Astrocyte (in vitro differentiated cells and primary cell): ENCODE measurements at places on chromosomes 4 and X.
A peak's percentile ranks its signal among the peaks of the same experiment; 100 is the strongest.

DNA sequence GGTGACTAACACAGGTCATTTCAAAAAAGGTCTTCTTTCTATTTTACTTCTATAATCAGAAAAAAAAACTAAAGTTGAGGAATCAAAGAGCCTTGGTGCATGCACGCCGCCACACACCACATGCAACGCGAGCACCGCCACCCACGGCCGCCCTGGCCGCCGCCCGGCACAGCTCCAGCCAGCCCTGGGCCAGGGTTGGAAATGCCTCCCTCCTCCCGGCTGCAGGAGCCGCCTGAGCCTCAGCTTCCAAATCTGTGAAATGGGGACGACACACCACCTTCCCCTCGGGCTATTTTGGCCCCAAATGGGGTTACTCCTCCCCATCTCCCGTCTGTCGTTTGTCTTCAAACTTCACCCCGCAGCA, 39.7 kb upstream of the MAN2B2 start:
- H3K4me3 ChIP-seq: no peak overlapping the region
- no peak for DNase-seq
- peaks cover 2% of the 10 kb centered on the region for H3K27me3 ChIP-seq
- H3K27ac ChIP-seq: no peak overlapping the region
- H3K4me1 ChIP-seq: no peaks in the 10 kb centered on the region
- H3K36me3 ChIP-seq: no peaks in the 10 kb centered on the region

GRCh38 chrX:39840133-39840532, 257.6 kb downstream of the BCOR start:
- no peak for DNase-seq
- H3K4me3 ChIP-seq: no peak overlapping the region
- no peaks in the 10 kb centered on the region for H3K36me3 ChIP-seq
- H3K27me3 ChIP-seq: no peaks in the 10 kb centered on the region
- H3K4me1 ChIP-seq: no peaks in the 10 kb centered on the region

DNA sequence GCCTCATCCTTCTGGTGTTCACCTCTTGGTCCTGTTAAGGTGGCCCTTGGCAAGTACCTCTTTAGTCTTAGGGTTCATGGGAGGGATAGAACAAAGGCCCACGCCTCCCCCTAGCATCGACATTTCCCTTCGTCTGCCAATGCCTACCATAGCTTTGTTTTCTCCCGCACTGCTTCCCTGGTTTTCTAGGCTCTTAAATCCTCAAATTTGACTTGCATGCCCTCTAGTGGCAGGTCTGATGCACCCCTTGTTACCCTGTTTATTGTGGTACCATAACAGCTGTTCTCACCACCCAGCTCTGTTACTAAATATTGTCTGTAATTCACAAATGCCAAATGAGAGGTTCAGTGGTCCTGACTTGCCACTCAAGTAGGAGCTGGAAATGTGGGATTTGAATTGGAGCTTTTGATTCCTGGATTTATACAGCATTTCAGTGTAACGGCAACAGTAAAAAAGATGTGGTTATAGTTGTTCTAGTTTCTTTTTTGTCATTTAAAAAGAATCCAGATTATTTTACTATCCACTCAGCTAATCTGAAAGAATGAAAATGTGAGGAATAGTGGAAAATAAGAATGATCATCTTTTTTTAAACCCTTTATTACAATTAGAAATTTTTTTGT, 100.1 kb downstream of the REPS2 start:
- no peaks in the 10 kb centered on the region for H3K27me3 ChIP-seq
- H3K4me3 ChIP-seq: no peak overlapping the region
- no peaks in the 10 kb centered on the region for H3K36me3 ChIP-seq
- DNase-seq: no peak

GRCh38 chr4:94957030-94957429, 199.3 kb downstream of the BMPR1B start:
- no peaks in the 10 kb centered on the region for H3K27me3 ChIP-seq
- no peaks in the 10 kb centered on the region for H3K36me3 ChIP-seq
- no peak overlapping the region for H3K4me3 ChIP-seq

GRCh38 chr4:7910952-7911578, 28.6 kb downstream of the AFAP1 start:
- peaks cover 51% of the 10 kb centered on the region for H3K4me1 ChIP-seq
- peak overlapping the region; percentile 94 for H3K27ac ChIP-seq
- peak overlapping the region; percentile 12 for H3K4me3 ChIP-seq

- H3K27me3 ChIP-seq: no peaks in the 10 kb centered on the region
- no peak for DNase-seq
- no peak overlapping the region for H3K4me3 ChIP-seq
- H3K4me1 ChIP-seq: no peaks in the 10 kb centered on the region
These were observed 139.7 kb downstream of the ELOVL6 start for GRCh38 chr4:110058677-110059076.

DNA sequence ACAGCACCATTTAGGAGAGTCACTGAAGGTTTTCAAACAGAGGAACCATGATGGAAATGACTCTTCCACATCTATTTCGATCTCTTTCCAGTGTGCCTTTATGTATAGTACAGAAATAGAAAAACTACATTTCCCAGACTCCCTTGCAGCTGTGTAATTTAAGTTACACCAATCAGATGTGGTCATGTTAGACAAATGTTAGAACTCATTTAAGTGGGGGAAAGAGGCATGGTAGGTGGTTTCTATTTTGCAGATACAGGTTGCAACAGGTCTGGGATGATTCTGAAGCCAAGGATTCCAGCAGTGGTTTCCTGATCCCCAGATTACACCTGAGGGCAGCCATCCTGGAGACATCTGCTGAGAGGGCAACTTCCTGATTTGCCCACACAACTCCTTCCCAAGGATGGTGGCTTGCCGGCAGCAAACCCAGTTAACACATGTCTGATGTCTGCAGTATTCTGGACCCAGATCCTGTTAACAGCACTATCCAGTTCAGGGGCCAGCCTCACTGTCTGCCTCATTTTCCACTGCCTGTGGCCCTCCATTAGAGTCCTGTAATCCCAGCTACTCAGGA, 38.7 kb upstream of the PDK3 start:
- no peaks in the 10 kb centered on the region for H3K4me1 ChIP-seq
- H3K27me3 ChIP-seq: no peaks in the 10 kb centered on the region
- DNase-seq: no peak
- H3K4me3 ChIP-seq: no peak overlapping the region
- H3K27ac ChIP-seq: no peak overlapping the region

DNA sequence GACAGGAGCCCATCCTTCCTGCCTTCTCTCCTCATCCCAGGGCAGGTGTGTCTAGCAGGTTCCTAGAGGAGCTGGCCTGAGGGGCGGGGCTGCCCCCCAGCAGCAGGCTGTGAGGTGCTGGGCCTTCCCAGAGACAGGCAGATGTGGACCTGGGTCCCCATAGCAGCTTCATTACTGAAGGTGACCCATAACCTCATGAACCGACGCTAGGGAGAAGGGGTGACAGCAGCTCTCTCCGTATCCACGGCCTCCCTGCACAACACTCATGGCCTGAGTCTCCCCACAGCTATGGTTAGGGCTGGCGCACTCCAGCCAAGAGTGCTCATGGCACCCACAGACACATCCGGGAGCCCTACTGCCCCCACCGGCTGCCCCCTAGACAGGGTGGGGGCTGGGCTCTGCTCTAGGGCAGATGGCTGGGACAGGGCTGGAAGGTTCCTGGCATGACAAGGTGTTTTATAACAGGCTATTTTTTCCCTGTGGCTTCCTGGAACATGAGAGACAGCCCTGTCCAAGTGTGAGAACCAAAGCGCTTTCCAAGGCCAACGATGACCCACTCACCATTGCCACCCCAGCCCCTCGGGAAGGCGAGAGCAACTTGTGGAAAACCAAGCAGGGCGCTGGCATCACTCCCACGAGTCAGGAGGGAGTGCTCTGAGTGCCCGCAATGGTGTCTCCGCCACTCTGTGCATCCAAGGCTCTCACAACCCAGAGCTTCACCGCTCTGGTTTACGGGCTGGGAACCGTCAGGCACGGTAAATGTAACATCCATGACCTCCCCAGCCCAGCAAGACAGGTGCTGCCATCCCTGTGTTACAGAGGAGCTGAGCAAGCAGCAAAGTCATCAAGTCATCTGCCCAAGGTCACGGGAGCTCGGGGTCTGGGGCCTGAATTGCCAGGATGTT, 59.8 kb downstream of the ACOX3 start:
- DNase-seq: no peak
- no peaks in the 10 kb centered on the region for H3K36me3 ChIP-seq
- peaks cover 3% of the 10 kb centered on the region for H3K4me1 ChIP-seq
- H3K27ac ChIP-seq: no peak overlapping the region

DNA sequence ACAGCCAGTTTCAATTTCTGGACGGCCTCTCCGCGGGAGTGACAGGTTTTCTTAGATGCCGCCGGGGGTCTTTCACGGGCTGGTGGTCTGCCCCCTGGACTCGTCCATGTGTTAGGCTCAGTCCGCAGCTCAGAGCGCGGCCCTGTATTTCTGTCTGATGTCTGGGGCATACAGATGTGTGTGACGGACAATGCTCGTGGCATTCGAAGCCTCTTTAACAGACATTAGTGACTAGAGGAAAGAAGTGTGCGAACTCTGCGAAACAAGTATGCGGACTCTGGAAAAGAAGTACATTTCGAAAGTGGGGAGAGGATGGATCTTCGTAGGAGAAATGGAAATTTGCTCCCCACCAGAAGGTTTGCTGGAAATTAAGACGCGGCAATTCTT, 793 bp upstream of the DCUN1D4 start:
- H3K4me3 ChIP-seq: peak overlapping the region; percentile 81
- H3K36me3 ChIP-seq: no peaks in the 10 kb centered on the region
- H3K27me3 ChIP-seq: no peaks in the 10 kb centered on the region
- H3K4me1 ChIP-seq: peaks cover 6% of the 10 kb centered on the region
- H3K27ac ChIP-seq: peak overlapping the region; percentile 67

- H3K27ac ChIP-seq: no peak overlapping the region
- no peak for DNase-seq
- H3K27me3 ChIP-seq: no peaks in the 10 kb centered on the region
- H3K4me3 ChIP-seq: no peak overlapping the region
- no peaks in the 10 kb centered on the region for H3K36me3 ChIP-seq
These were observed 19.9 kb upstream of the PLP1 start for GRCh38 chrX:103756736-103757135.

GRCh38 chr4:185396724-185397385, at the start of gene ANKRD37:
ANKRD37 (plus strand) TSS chr4:185396841; CDS start chr4:185396924, 83 bp downstream.
- H3K27ac ChIP-seq: peak within 1 kb of the TSS; percentile 93
- peak; percentile 38 for DNase-seq
- peaks cover 9% of the 10 kb centered on the region for H3K4me1 ChIP-seq
- peaks cover 7% of the 10 kb centered on the region for H3K36me3 ChIP-seq

- H3K27ac ChIP-seq: no peak overlapping the region
- no peaks in the 10 kb centered on the region for H3K27me3 ChIP-seq
- no peaks in the 10 kb centered on the region for H3K4me1 ChIP-seq
- peak; percentile 65 for DNase-seq
- H3K4me3 ChIP-seq: no peak overlapping the region
These were observed 82.3 kb upstream of the EDNRA start for GRCh38 chr4:147398556-147398955.

- H3K27ac ChIP-seq: no peak overlapping the region
- peaks cover 5% of the 10 kb centered on the region for H3K36me3 ChIP-seq
- DNase-seq: peak; percentile 61
These were observed 6.9 kb downstream of the PJA1 start for GRCh38 chrX:69158166-69158980.

DNA sequence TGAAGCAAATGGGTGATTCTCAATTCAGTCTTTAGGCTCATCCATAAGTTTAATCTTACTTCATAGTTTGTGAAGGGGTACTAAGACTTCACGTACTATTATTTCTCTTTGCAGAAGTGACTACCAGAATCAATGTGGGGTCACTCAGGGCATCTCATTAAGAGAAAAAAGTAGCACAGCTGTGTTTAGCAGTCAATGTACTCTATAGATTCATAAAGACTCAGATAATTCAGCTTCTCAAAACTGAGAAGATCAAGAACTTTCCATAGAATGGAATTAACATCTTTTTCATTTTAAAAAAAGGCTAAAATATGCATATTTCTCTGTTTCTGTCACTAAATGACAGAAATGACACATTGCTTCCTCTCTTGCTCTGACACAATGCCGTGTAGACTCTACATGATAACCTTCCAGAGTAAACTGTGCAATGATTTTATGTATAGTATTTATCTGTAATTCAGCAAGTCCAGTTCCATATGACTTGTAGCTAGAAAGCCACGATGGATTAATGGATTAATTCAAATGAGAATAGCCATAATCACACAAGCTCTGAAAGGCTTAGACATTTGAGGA, 20.3 kb upstream of the LSM6 start:
- no peaks in the 10 kb centered on the region for H3K36me3 ChIP-seq
- H3K4me1 ChIP-seq: no peaks in the 10 kb centered on the region
- no peak overlapping the region for H3K27ac ChIP-seq
- DNase-seq: no peak
- H3K4me3 ChIP-seq: no peak overlapping the region
- H3K27me3 ChIP-seq: no peaks in the 10 kb centered on the region

DNA sequence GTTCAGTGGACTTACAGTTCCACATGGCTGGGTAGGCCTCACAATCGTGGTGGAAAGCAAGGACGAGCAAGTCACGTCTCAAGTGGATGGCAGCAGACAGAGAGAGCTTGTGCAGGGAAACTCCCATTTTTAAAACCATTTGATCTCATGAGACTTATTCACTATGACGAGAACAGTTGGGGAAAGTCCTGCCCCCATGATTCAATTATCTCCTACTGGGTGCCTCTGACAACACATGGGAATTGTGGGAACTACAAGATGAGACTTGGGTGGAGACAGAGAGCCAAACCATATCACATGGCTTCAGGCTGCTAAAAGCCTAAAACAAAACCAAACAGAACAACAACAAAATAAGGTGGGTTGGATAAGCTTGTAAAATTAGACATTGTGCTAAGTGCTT, 194.4 kb upstream of the CPEB2 start:
- no peaks in the 10 kb centered on the region for H3K36me3 ChIP-seq
- DNase-seq: no peak

GRCh38 chr4:105455998-105456397, 17.9 kb downstream of the PPA2 start:
- no peaks in the 10 kb centered on the region for H3K4me1 ChIP-seq
- no peak overlapping the region for H3K4me3 ChIP-seq
- DNase-seq: peak; percentile 14
- peaks cover 8% of the 10 kb centered on the region for H3K36me3 ChIP-seq

DNA sequence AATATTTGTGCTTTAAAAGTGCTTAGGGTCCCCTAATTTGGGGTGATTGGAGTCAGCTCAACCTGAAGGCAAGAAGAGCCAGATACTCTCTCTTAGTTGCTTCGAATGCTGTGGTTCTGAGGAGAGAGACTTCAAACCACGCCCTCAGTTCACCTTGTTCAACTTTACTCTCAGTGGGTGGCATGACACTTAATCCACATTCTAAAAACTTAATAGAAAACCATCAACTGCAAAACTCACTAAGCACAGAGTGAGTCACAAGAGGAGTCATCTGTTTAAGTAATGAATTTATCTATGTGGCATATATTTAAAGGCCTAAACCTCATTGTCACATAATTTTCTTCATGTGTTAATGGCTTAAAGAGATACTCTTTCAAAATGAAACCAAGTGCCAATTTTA, 99.5 kb upstream of the SLC4A4 start:
- no peaks in the 10 kb centered on the region for H3K36me3 ChIP-seq
- H3K27ac ChIP-seq: no peak overlapping the region
- no peaks in the 10 kb centered on the region for H3K27me3 ChIP-seq
- peak; percentile 63 for DNase-seq
- no peaks in the 10 kb centered on the region for H3K4me1 ChIP-seq

DNA sequence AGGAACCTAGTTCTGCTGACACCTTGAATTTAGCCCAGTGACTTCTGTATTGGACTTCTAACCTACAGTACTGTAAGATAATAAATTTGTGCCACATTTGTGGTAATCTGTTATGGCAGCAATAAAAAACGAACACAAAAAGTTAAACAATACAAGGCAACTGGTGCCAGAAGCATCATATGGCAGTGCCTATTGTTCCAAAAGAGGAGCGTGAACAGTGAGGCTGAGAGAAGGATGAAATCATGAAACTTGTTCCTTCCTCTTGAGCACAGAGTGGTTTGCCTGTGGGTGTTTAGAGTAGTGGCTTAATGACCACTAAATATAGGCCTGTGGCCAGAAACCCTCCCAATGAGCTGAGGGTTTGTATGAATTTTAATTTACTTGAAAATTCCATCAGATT, 69.7 kb upstream of the PGRMC2 start:
- H3K4me1 ChIP-seq: peaks cover 27% of the 10 kb centered on the region
- DNase-seq: no peak
